Colonic mucosa (tissue), 4 donors: ENCODE measurements at places on chromosomes 7 and 10. TPM values are rescaled to one million over a fixed set of nuclear protein-coding genes. Genes with fewer than 3 reads are reported as not detected.
A peak's percentile ranks its signal among the peaks of the same experiment; 100 is the strongest.

DNA sequence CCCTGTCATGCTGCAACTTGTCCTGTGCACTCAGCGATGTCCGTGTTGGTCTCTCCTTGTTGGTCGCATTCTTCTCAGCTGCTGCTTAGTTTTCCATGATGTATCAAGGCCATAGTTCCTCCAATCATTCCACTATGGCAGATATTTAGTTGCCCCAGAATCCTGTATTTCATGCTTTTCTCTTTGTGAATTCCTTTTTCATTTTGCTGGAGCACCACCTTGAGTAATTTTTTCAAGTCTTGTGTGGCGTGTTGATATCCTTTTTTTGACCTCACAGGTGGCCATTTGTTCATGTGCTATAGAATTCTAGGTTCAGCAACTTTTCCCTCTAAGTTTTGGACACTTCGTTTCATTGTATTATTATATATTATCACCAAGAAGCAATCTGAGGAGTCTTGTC, 42.7 kb upstream of the MNX1 start:
- DNase-seq, result no peak

DNA sequence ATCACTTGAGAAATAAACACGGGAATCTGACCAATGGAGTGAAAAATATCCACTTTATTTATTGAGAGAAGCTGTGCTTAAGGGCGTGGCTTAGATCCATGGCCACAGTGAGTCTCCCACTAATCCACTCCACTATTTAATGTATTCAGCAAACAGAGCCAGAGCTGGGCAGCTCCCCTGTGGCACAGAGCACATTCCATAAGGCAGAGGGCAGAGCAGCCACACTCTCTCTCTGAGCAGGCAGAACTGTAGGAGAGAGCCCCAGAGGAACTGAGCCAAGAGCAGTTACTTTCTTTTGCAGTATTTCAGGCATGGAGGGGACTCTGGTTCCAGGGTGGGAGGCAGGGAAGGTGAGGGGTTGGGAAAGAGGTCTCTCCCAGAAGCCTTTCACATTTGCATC, 106.0 kb downstream of the GALNT17 start:
- no peak for DNase-seq

- no peak for DNase-seq
These were observed 16.3 kb upstream of the CYP51A1 start for GRCh38 chr7:92150450-92151017.

- DNase-seq, result no peak
These were observed 26.6 kb downstream of the REEP3 start for GRCh38 chr10:63547628-63548360.

GRCh38 chr10:44180321-44181168, 204.4 kb downstream of the CXCL12 start:
- no peak for DNase-seq

GRCh38 chr7:36949711-36950600, 225.7 kb upstream of the AOAH start:
- DNase-seq, result peak; percentile 50

- DNase-seq, result peak; percentile 70
These were observed 77.1 kb downstream of the MPLKIP start for GRCh38 chr7:40057292-40057691.

DNA sequence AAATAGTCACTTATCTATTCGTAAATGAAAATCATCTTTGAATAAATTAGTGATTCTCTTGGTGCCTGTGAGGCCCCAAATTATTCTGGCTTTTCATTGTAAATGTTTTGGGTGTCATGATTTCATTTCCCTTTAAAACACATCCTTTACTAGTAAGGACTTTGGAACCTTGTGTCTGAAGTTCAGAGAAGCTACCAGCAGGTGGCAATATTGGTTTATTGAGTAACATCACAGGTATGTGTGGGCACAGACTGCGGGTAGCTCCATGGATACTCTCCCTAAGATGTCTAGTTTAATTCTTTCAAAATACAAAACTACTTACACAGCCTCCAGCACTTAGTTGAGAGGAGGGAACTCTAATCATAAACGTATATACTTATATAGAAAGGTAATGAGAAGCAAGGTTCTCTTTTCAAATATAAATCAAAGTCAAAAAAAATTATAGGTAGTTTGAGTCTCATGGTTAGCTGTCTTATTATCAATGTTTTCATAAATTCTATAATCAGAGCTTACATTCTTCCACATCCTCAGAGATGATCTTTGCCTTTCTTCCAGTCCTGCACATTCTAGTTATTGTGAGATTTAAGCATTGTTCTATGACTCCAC, 449.6 kb downstream of the GRM8 start:
- peak; percentile 63 for DNase-seq

- no peak for DNase-seq
These were observed 287.6 kb upstream of the HGF start for GRCh38 chr7:82057476-82057875.

The SLC16A12 gene
- total RNA-seq, result 0.20 TPM

The ASIC3 gene
- total RNA-seq, result 2.2 TPM

The CLDN4 gene
- total RNA-seq, result 932 TPM
